ENCODE measurements at places on chromosomes 11 and 22.

GRCh38 chr22:48785792-48786678 is 1041.6 kb downstream of the BRD1 start:
- DNase-seq: no peak

DNA sequence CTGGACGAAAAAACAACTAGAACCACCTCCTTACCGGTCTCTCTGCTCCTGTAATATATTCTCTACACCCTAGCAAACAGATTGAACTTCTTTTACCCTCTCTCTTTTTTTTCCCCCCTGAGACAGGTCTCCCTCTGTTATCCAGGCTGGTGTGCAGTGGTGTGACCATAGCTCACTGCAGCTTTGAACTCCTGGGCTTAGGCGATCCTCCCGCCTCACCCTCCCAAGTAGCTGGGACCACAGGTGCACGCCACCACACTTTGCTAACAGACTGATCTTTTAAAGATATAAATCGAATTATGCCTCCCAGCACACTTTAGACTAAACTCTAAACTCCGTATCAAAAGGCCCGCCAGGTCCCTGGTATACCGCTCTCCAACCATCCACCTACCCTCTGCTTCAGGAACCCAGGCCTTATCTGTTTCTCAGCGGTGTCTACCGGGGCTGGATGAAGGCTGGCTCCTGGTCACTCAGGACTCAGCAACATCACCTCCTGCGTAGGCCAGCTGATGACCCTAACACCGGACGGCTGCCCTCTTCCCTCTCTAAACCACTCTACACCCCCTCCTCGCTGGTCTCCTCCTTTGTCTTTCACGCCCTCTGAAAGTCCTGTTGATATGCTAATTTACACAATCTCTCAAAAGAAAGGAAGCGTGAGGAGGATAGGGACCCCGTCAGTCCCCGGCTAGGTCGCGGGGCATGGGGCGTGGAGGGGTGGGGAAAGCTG is 745 bp downstream of the C22orf39 start:
- DNase-seq: no peak

- peak; percentile 51 for DNase-seq
These were observed 13.7 kb downstream of the MS4A13 start for GRCh38 chr11:60528934-60529333.

GRCh38 chr11:65454696-65455456 is 32.3 kb downstream of the NEAT1 start:
- peak; percentile 90 for DNase-seq

DNA sequence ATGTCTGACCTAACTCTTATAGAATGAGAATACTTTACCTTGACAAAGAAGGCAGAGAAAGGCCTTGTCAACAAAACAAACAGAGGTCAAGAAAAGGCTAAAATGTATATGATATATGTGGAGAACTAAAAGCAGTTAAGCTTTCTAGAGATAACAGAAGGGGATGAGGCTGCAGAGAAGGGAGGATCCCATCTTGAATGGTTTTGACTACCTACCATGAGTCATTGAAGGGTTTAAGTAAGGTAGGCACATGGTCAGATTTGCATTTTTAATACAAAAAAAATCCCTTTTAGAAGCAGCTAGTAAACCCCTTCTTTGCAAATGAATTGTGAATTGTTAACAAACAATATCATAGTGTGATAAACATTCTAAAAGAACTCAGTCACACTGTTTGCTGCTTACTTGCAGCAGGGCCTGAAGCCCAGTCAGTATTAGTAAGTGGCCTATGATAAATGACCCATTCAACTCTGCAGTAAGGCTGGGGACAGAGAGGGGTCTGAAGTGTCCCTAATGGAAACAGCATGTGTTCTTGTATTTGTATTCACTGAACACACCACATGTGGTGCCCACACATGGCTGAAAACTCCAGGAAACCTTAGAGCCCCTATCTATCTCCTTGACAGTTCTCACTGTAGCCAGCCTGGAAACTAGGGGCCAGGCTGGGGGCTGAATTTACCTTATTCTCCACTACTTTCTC is 328.8 kb upstream of the PITPNB start:
- DNase-seq: peak; percentile 81

GRCh38 chr11:44776551-44777208 is 49.9 kb downstream of the TSPAN18 start:
- DNase-seq: no peak

DNA sequence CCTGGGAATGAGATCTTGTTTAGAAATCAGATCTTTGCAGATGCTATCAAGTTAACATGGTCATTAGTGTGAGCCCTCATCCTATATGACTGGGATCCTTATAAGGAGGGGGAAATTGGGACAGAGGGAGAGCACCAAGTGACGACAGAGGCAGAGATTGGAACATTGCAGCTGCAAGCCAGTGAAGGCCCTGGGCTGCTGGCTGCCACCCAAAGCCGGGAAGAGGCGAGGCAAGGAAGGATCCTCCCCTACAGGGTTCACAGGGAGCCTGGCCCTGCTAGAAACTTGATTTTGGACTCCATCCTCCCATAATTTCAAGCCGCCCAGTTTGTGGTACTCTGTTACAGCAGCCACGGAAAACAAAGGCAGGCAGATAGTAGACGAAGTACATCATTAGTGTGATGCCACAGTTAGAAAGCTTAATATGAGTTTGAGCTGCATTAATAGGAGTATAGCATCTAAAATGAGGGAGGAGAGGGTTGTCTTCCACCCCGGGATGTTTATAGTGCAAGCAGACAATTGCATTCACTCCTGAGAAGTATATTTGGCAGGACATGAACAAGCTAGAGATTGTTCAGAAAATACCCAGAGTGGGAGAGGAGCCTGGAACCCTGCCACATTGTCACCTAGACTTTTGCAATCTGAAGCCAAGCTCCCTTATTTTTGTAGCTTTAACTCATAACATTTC is 56.8 kb upstream of the CLMP start:
- DNase-seq: no peak

Data from globus pallidus (tissue), 1 donor.